ENCODE measurements at places on chromosomes 1 and 21.

DNA sequence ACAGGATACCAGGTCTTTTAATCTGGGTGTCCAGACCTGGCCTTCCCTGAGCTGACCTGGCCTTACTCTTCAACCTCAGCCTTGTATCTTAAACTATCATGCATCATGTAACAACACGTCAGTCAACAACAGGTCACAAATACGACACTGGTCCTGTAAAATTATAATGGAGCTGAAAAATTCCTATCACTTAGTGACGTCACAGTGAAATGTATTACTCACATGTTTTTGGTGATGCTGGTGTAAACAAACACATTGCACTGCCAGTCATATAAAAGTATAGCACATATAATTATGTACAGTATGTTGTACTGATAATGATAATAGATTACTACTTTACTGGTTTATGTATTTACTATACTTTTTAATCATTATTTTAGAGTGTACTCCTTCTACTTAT, 31.5 kb downstream of the ESRRG start:
- DNase-seq, result no peak

DNA sequence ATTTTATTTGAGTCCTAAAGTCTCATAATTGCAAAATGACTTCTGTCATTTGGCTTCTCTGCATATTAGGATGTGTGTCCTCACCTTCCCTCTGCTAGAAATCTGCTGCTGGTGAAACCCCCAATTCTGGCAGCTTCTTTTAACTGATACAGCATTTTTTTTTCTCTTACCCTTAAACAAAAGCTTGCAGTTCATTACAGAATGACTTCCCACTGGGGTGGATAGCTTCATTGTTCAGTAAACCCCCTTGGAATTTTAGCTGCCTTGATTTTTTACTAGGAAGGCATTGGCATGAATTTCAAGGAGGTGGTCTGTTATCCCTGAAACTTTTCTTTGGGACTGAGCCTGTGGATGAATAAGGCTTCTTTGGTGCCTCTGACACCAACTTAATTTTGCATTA, 16.8 kb downstream of the TSEN15 start:
- no peak for DNase-seq

GRCh38 chr21:31349208-31349607, 5.1 kb upstream of the TIAM1 start:
- DNase-seq, result no peak

DNA sequence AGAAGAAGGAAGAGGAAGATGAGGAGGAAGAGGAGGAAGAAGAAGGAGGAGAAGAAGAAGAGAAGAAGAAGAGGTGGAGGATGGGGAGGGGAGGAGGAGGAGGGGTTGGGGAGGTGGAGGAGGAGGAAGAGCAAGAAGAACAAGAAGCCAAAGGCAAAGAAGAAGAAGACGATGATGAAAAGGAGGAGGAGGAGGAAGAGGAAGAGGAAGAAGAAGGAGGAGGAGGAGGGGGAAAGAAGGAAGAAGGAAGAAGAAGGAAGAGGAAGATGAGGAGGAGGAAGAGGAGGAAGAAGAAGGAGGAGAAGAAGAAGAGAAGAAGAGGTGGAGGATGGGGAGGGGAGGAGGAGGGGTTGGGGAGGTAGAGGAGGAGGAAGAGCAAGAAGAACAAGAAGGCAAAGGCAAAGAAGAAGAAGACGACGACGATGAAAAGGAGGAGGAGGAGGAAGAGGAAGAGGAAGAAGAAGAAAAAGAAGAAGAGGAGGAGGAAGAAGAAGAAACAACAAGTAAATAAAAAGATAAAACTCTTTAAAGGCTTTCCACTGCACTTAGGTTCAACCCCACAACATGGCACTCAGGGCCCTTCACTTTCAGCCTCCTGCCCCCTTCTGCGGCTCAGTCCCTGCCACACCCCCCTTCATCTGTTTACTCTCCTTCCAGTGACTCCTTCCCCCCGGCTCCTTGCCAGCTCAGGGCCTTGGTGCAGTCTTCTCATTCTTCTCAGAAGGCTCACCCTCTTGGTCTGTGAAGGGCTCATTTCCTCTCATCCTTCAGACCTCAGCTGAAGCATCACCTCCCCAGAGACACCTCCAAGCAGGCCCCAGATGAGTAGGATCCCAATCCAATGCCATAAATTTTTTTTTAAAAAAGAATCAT, 114.0 kb downstream of the KCNN3 start:
- no peak for DNase-seq

DNA sequence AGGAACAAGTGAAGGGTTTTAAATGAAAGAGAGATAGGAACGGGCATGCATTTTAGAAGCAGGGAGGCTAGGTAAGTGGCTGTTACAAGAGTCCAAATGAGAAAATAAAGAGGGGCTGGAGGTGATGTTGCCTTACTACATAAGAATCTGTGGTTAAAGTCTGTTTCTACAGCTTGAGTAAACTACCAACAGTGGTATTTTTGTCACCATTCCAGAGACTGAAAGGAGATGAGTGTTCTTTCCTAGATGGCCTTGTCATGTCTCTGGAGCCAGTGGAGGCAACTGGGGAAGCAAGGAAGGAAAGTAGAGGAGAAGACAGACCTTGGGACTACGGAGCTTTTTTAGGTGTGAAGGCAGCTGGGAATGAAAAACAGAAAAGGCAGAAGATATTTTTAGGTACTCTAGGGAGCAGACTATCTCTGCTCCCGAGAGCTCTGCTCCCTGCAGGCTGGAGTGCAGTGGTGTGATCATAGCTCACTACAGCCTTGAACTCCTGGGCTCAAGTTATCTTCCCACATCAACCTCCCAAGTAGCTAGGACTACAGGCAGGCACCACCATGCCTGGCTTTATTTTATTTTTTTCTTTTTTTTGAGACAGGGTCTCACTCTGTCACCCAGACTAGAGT, 12.2 kb downstream of the HDAC1 start:
- no peak for DNase-seq

- DNase-seq, result peak; percentile 87
These were observed 11.9 kb upstream of the PADI3 start for GRCh38 chr1:17236779-17237560.

GRCh38 chr21:45161038-45161945, 86.9 kb downstream of the ADARB1 start:
- no peak for DNase-seq

- DNase-seq, result no peak
These were observed 95.1 kb upstream of the SOD1 start for GRCh38 chr21:31564439-31564838.

GRCh38 chr1:177082855-177083693, 81.4 kb downstream of the ASTN1 start:
- DNase-seq, result no peak

- peak; percentile 83 for DNase-seq
These were observed 409 bp upstream of the HOOK1 start for GRCh38 chr1:59814180-59814900.

Measured in stimulated activated CD4-positive, alpha-beta T cell treated with anti-CD3 and anti-CD28 coated beads, Interleukin-4, amount 100 ng/mL, for 1 hour (primary cell).